Activated T-cell treated with anti-CD3 and anti-CD28 coated beads for 4 hours (primary cell): ENCODE measurements at places on chromosomes 1 and 21.

DNA sequence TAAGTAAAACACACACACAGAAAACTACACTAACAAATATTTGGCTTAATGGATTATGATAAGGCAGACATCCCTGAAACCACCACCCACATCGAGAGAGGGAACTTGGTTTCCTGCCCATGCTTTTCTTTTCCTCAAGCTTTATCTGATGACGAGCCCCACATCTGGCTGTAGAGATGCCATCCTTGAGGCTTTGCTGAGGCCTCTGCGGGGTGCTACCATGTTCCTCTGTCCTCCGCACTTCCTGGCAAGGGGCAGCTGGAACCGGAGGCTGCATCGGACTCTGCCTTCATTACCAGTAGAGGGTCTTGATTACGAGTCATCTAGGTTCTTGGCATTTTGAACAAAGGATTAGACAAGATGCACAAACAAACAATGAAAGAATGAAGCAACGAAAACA is 21.7 kb upstream of the C1orf174 start:
- no peak for DNase-seq

GRCh38 chr1:180213401-180214170 is 16.5 kb upstream of the LHX4 start:
- DNase-seq = no peak

DNA sequence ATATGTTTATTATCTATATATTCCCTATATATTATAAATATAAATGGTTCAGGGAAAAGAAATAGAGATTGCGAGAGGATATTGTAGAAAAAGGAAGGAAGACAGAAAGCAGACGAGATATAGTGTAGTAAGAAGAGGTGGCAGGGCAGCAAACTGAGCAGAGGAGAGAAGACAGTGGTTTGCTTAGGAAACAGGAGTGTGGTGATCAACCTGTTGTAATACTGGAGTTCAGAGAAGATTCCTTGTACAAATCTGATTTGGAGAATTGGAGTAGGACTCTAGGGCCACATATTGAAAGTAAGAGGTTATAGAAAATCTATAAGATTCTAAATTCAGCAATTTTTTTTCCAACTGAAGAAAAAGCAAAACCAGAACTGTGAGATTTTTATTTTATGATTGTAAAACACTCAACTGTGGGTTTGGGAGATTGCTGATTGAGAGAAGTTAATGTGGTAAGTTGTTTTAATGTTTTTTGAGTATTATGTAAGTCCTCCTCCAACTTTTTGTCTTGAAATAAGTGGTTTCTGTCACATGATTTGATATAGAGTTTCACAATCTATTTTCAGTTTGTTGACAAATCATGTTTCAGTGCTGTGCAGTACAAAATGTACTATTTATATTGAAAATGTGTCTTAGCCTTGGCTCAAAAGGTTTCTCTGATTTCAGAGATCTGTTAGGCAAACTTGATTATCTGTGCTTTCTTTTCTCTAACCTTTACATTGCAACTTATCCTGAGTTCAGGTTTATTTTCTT is 9.6 kb upstream of the AMY2B start:
- no peak for DNase-seq

- DNase-seq = no peak
These were observed 31.7 kb downstream of the IFNGR2 start for GRCh38 chr21:33434770-33435360.

DNA sequence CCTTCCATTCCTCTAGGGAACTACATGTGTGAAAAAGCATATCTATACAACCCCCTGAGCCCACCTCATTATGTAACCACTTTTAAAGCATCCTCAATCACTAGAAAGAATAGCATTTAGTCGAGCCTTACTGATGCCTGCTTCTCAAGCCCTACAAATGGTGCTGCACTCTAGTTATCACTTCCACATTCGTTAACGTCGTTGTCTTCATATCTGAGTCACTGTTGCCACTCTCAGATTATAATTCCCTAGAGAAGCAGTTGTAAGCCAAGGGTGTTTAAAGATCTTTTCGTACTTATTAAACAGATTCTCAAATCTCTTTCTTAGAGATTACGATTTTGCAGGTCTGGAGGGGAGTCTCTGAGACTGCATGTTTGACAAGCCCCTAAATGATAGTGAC is 16.5 kb downstream of the ATP1B1 start:
- DNase-seq = no peak

DNA sequence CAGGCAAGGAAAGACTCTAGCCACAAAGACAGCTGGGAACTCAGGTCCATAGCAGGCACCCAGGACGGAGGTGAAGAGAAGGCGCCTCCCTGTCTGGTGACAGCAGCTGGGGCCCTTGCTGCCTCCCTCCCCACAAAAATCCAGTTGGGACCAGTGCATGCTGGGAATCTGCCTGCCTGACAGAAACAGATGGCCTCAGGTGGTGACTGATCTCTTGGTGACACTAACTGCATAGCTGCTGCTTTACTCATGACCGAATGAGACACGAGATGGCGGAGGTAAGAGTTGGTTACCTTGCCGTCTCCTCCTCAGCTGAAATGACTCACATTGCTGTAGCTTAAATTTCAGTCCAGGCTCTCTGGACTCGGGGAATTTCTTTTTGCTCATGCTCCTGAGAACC is 130.3 kb downstream of the FGGY start:
- no peak for DNase-seq

GRCh38 chr1:112806090-112806642 is 91.0 kb upstream of the PPM1J start:
- DNase-seq = no peak

- no peak for DNase-seq
These were observed 187.5 kb downstream of the PDE4B start for GRCh38 chr1:65980237-65980636.

DNA sequence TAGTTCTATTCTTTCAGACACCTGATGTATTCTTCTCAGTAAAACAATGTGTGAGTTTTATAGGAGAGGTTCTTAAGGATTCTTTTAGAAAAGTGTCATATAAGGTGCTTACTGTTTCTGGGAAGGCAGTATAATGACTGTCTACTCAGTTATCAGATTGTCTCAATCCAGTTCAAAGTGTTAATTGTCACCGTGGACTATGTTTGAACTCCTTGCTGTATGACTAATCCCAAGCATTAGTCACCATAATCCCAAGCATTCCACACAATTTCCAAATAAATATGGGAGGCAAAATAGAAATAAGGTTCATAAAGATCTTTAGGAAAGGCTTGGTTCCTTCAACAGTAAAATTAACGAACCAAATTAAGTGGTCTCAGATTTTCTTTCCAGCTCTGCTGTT is 342.1 kb upstream of the NR5A2 start:
- no peak for DNase-seq

- no peak for DNase-seq
These were observed 10.6 kb downstream of the RXRG start for GRCh38 chr1:165434281-165434680.

DNA sequence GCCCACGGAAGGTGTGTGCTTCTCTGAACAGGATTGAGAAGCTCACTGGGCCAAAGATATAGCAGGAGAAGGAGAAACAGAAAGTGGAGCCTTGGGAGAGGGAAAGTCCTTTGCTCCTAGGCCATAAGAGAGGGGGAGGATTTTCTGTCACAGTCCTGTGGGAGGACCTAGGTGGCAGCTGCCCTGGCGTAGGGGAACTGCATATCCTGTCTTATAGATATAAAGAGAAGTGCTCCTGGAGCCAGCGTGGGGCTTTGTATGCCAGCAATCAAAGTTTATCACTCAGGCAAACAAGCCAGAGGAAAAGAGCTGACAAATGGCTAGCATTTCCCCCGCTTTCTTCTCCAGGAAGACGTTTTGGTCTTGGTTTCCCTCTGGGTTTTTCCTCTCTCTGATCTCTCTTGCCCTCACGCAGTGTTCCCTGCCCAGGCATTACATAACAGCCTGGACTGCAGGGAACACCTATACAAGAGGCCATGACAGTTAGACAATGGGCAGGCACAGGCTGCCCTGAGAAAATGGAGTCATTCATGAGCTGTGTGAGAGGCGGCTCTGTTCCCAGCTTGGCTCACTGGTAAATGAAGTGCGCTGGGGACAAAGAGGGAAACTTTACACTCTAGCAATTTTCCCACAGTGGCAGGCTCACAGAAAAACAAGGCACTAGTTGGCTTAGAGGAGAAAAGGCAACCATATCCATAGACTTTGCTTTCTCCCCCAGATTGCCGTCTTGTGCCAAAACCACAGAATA is 52.5 kb upstream of the ZNF648 start:
- no peak for DNase-seq

GRCh38 chr1:15120251-15120945 is 33.1 kb upstream of the TMEM51 start:
- DNase-seq = no peak

- DNase-seq = no peak
These were observed 97.3 kb upstream of the PAXBP1 start for GRCh38 chr21:32868631-32869454.

DNA sequence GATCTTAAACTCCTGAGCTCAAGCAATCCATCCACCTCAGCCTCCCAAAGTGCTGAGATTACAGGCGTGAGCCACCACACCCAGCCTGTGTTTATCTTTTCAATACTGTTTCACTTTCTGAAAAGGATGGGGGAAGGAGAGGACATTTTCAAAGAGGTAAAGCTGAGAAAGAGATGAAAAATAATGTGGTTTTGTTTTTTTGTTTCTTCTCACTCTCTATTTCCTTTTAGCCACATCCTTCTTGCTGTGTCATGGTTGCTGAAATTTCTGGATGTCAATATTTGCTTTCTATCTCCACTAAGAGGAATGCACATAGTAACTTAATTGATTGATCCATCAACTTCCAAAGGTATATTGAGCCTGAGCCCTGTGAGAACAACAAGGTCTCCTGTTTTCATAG is 6.4 kb upstream of the C1orf21 start:
- DNase-seq = no peak

GRCh38 chr1:117967881-117968280 is 38.3 kb downstream of the WDR3 start:
- DNase-seq = no peak

GRCh38 chr1:117346206-117346928 is 20.9 kb upstream of the MAN1A2 start:
- peak; percentile 9 for DNase-seq
